Muscle of arm (tissue), 14 donors: ENCODE measurements at places on chromosomes 6 and 20.

- DNase-seq, result no peak
Measured at GRCh38 chr20:34251619-34252018, 10.4 kb downstream of the ASIP start.

- DNase-seq, result no peak
Measured at GRCh38 chr20:62632575-62633090, 9.7 kb upstream of the SLCO4A1 start.

DNA sequence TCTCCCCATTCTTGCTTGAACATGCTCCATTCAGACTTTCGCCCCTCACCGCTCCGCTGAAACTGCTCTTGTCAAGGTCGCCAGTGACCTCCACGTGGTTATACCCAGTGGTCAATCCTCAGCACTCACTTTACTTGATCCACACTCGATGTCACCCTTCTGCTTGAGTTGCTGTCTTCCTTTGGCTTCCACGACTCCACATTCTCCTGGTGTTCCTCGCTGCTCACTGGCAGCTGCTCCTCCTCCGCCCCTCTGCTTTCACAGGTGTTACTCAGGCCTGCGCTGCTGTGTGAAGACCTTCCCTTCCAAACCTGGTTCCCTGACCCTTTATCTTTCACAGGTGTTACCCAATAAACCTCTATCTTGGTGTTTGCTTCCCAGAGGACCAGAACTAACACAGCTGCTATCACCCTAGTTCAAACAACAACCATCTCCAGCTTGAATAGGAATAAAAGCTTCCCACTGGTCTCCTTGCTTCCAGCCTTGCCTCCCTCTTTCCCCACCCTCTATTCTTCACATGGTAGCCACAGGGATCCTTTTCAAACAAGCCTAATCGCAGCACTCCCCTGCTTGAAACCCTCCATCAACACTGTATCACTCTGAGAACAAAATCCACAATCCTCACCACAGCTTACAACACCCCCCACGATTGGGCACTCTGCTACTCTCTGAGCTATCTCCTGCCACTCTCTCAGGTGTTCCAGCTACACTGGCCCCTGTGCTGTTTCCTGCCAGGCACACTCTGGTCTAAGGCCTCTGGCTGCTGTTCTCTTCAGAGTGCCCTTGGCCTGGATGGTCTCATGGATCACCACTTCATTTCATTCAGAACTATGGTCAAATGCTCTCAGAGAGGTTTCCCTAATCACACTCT is 10.7 kb downstream of the PPIL1 start:
- no peak for DNase-seq

GRCh38 chr6:152981219-152981618 is 1.6 kb downstream of the FBXO5 start:
- no peak for DNase-seq

- DNase-seq, result no peak
Measured at GRCh38 chr6:32086661-32087573, 22.2 kb downstream of the TNXB start.

GRCh38 chr20:49612127-49612738 is 44.3 kb upstream of the PTGIS start:
- DNase-seq, result no peak

- DNase-seq, result no peak
Measured at GRCh38 chr6:18388942-18389341, 1.8 kb downstream of the RNF144B start.
